ENCODE measurements at places on chromosomes 12 and 14.

DNA sequence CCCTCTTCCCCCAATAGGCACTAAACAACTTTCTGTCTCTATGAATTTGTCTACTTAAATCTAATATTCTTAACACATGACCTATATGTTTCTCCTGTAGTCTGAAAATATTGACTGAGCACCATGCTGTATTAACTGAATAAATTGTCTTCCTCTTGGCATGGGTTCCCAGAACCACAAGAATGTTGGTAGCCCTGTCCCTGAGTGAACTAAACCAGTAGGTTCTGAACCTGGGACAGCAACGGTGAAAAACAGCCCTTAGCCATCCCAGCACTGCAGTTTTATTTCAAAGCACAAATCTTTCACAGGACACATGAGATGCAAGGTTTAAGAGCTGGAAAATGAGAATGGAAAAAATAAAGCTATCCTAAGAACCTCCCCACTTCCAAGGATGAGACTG lies 20.4 kb upstream of the HSP90B1 start:
- DNase-seq, result no peak

DNA sequence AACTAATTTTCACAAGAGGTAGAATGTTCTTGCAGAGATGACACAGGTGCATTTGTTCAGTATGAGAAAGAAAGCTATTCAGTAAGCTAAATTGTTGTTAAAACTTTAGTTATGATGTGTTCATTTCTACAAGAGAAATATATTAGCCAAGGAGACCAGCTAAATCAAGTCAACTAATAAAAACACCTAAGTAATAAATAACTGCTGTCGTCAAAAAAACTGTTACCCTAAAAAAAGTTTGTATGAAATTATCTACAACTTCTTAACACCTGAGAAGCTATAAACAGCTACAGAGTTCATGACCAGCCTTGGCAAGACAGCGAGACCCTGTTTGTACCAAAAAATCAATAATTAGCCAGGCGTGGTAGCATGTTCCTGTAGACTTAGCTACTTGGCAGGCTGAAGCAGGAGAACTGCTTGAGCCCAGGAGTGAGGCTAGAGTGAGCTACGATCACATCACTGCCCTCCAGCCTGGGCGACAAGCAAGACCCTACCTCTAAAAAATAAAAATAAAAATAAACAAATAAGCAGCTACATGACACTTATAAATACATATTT lies 67.6 kb upstream of the AP4S1 start:
- DNase-seq, result no peak

DNA sequence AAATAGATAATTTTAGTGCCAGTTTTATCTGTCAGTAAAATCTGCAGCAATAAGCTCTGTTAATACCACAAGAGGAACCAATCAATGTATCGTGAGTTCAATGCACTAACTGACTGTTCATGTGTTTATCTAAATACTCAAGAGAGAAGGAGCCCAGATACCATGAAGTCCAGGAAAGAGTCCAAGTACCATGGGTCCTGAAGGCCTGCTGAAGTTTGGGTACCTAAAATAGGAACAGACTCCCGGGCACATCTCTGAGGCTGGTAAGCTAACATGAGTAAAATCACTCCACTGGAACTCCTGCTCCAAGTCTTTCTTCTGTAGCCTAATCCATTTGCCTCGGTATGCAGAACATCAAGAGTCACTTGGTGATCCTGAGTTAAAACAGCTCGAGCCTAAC lies 71.1 kb downstream of the PRKD1 start:
- DNase-seq, result no peak

GRCh38 chr12:55687746-55688145 lies 20.0 kb downstream of the ITGA7 start:
- no peak for DNase-seq

DNA sequence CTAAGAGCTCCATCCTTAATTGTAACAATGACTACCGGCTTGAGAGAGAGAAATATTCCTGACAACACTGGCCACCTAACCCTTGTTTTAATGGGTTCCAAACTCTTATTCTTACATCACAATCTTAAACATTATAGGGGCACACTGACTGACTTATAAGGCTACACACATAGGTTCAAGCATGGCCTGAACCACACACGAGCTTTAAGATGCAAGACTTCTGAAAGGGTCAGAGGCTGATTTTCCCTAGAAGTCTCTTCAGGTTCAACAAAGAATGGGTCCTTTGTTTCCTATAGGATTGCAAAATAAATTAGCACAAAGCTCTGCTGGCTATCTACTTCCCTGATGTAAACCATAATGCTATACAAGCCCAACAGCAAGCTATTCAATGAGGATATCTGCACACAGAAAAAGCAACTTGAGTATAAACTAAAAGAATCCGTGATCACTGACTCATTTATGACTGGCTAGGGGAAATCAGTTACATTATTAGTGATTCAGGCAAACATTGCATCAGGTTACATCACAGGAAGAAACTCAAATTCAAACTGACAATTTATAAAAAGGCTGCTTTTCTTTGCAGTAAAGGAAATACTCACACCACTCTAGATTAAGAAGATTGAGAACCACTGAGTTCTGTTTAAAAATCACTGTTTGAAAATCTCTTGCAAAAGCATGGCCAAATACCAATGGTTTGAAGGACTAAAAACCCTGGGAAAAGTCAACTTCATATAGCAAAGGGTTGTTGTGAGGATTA lies 8.5 kb downstream of the BTG1 start:
- DNase-seq, result no peak

DNA sequence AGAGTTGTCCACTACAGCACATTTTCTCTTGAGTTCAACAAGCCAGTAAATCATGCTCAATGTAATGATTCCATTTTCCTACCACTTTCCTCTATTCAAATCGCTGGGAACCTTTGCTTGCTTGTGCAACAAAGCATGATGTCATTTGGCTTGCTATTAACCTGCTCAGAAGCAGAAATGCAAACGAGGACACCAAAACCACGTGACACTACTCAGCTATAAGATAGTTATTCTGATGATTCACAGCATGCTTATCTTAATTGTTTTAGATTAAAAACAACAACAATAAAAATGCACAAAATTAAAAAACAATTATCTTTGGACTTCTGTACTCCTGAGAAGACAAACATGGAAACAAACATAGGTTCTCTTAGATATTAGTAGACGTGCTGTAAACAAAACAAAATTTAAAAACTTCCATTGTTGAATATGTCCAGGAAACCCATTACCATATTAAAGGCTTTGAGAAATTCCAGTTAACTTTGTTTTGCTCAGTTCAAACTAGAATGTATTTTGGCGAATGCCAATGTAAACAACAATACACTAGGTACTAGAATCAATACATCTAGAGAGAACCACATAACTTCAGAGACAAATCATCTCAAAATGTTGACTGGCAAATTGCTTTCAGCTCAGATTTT lies 77.5 kb upstream of the KRAS start:
- DNase-seq, result no peak

GRCh38 chr12:27968972-27969623 lies 3.4 kb downstream of the PTHLH start:
- DNase-seq, result peak; percentile 44

DNA sequence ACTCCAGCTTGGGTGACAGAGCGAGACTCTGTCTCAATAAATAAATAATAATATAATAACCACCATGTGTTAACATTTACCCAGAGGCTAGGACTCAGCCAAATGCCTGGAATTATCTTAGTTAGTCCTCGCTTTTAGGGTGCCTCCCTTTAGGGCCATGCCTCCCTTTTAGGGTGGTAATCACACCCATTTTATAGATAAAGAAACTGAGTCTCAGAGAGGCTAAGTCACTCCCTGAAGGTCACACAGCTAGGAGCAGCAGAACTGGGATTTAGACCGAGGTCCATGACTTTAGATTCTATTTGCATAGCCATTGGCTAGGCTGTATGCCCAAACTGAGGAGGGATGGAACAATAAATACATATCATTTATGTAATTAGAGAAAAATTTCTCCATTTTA lies 11.4 kb downstream of the TESC start:
- DNase-seq, result no peak

- DNase-seq, result no peak
Measured at GRCh38 chr14:22304326-22304725, 284.7 kb downstream of the DAD1 start.

DNA sequence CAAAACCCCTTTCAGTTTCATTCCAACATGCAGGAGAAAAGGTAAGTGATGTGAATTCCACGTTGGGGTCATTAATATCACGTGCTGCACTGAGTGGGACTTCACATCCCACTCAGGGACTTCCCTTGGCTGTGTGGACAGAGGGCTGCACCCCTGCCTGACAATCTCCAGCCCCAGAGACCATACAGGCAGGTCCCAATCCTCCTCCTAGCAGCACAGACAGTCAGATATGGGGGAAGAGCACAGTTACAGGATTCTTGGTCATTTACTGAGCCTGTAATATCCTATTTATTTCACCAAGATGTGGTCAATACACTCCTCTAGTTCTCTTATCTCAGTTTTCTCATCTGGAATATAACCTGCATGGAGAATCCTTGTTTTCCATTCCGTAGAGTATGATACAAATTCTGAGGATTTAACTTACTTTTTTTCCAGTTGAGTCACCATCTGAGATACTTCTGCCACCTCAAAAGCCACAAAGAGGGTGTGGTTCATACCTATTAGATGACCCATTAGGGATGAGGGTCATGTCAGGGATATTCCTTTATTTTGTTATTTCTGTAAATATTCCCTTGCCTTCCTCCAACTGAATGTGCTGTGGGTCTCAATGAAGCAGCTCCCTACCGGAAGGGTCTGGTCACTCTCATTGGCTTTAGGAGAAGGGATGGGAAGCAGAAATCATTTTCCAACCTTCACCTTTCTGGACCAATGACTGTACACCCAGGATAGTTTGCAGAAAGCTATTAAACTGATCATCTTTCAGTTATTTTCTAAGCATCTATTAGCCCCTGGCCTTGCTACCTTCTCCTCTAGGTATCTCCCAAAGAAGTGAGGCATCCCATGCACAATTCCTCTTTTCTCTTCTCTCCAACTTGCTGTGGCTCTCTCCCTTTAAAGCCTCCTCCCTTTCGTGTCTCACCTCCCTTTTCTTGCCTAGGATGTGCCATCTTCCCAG lies 43.0 kb upstream of the NTF3 start:
- no peak for DNase-seq

DNA sequence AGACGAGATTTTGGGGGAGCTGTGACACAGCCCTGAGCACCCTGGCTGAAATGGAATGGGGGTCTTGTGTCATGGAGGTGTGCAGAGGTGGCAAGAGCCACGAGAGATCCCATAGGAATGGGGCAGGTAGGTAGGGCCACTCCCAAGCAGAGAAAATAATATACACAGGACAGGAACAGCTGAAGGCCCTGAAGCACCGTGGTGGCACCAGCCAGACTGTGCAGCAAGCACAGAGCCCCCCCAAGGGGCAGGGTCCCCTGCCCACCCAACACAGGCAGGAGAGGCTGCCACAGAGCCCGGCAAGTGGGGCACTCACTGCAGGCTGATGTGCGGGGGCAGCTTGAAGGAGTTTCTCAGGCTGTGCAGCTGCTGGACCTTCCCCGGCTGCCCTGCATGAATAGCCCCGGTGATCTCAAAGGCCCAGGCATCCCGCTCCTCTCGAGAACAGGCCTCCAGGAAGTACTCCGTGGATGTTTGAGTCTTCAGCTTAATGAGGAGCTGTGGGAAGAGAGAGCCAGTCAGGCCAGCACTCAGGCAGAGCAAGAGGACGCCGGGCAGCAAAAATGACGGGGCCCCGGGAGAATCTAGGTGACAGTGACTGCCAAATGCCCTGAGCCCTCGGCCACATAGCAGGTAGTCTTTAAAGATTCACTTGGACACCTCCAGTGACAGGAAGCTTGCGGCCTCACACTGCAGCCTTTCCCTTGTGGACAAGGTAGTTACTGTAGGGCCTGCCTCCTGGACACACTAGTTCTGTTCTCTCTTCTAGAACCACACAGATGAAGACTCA lies 16.7 kb downstream of the PLEK2 start:
- no peak for DNase-seq

- no peak for DNase-seq
Measured at GRCh38 chr12:46459111-46459510, 86.5 kb upstream of the SLC38A2 start.

DNA sequence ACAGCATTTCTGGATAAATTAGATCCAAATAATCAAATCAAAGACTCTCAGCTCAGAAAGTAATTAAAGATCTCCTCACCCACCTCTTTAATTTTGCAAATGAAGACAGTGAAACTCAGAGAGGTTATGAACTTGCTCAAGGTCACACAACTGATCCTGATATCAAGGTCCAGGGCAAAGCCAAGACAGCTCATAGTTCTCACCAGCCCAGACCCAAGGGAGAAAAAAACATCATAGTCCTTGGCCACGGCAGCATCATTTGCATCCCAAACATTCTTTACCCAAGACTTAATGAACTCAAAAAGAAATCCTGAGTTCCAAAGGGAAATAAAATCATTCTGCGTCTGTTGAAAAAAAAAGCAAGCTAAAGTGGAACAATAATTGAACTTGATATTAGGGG lies 112.1 kb downstream of the DAD1 start:
- no peak for DNase-seq

- no peak for DNase-seq
Measured at GRCh38 chr12:91413581-91414546, 231.2 kb upstream of the DCN start.

DNA sequence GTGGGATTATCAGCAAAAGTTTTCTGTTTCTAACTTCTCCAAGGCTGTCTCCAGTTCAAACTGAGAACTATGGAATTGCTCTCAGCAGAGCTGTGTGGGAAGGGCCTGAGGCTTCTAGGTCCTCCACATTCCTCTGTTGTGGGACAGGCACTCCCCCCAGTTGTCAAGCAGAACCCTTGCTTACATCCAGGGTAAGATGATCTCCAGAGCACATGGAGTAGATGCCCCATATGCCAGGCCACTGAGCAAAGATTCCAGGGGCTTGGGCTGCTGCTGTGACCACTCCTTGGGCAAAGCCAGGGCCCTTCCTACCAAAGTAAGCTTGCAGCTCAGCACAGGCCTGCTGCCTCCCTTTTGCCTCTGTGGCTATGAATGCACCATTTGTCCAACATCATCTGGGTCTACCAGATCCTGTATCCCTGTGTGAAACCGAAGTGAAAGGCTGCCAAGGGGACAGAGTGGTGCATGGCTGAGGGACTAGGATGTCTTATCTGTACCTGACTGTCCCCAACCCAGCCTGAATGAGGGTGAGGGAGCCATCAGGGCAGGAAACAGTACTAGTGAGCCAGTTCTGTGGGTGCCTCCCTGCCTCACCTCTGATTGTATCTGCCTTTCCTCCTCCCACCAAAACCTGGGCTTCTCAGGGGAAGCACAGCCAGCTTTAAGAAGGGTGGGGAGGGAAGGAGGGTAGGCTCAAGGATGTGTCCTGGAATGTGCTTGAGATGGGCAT lies 13.1 kb upstream of the ESPL1 start:
- no peak for DNase-seq

GRCh38 chr14:95667249-95667693 lies 19.0 kb upstream of the TCL1B start:
- DNase-seq, result no peak

- DNase-seq, result no peak
Measured at GRCh38 chr14:102246071-102246470, 58.9 kb downstream of the MOK start.
